ENCODE measurements at places on chromosomes 3 and 15.

DNA sequence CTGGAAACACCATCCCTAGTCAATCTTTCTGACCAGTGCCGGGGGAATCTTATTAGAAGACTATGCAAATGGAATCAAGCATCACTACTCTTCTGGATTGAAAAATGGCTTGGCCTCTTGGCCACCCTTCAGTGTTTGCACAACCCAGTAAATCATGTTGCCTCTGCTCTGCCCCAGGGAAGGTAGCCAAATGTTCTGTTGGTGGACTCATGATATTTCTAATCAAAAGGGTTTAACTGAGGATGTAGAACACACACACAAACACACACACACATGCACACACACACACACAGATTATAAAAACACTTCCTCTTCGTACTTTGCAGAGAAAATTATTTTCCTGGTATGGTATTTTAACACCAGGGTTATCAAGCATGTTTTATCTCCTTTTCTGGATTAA, 7.9 kb downstream of the RBP2 start:
- no peak for DNase-seq

DNA sequence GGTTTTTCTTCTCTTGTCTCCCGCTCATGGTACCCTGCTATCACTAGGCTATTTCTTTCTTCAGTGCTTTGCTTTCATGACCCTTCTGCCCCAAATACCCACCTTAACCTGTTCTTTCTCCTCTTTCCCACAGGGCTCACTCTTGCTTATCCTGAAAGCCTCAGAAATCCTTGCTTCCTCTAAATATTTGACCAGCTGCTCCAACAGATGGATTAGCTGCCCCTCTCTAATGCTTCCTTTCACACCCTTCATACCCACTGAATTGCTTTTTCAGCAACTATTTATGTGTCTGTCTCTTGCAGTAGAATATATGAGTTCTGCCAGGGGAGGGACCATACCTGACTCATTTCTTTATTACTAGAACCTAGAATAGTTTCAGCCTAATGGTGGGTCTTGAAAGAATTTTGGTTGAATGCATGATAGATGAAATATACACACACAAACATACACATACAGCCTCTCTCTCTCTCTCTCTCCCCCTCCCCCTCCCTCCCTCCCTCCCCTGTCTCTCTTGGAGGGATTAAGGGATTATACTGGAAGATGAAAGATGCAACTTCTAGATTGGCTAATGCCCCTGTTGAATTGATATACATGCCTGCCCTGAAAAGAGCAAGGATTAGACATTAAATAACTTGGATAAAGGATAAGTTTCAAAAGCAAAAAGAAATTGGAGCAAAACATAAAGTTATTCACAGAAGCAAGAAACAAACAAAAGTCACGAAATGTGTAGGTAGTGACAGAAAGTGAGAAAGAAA, 95.0 kb upstream of the GADL1 start:
- DNase-seq: peak; percentile 47

- no peak for DNase-seq
Measured at GRCh38 chr3:38245930-38246329, 19.7 kb upstream of the SLC22A13 start.

DNA sequence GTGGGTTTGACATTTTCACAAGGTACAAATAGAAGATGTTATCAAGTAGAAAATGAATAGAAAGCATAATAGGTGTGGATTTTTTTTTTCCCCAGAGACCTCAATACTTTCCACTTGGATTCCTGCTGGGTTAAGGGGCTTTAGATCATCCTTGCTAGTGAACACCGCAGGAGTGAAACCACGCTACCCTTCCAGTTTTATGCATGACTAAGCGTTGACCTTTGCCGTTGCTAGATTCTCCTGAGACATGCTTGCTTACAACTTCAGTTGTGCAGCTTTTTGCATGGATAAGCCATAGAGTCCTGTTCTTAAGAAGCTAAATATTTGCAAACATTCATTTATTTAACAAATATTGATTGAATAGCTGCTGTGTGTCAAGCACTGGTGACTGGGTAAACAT, 299.7 kb upstream of the LMCD1 start:
- DNase-seq: no peak

GRCh38 chr3:115720983-115721382, 97.7 kb downstream of the GAP43 start:
- no peak for DNase-seq
